Naive thymus-derived CD4-positive, alpha-beta T cell (primary cell): ENCODE measurements at places on chromosomes 1 and 21. TPM values are rescaled to one million over a fixed set of nuclear protein-coding genes. Genes with fewer than 3 reads are reported as not detected.

DNA sequence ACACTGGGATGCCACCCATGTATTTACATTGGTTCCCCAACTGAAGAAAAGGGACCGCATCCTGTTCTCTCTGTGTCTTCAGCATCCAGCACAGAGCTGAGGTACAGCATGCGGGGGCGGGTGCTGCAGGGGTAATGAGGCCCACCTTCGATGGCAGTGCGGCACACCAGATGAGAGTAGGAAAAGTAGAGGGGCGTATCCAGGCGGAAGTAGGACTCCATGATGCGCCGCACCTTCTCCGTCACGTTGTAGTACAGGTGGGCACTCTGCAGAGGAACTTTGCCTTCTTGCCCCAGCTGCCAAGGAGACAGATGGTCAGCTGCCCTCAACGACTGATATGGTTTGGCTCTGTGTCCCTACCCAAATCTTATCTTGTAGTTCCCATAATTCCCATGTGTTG lies 10.0 kb upstream of the CLDN19 start:
- no peaks in the 10 kb centered on the region for H3K36me3 ChIP-seq
- H3K27me3 ChIP-seq: no peaks in the 10 kb centered on the region
- H3K4me1 ChIP-seq: no peaks in the 10 kb centered on the region
- no peak overlapping the region for H3K4me3 ChIP-seq
- no peak for DNase-seq
- no peak overlapping the region for H3K27ac ChIP-seq

OPTC gene
- not detected for total RNA-seq

TENT5C gene
- 37.9 TPM for total RNA-seq

DNA sequence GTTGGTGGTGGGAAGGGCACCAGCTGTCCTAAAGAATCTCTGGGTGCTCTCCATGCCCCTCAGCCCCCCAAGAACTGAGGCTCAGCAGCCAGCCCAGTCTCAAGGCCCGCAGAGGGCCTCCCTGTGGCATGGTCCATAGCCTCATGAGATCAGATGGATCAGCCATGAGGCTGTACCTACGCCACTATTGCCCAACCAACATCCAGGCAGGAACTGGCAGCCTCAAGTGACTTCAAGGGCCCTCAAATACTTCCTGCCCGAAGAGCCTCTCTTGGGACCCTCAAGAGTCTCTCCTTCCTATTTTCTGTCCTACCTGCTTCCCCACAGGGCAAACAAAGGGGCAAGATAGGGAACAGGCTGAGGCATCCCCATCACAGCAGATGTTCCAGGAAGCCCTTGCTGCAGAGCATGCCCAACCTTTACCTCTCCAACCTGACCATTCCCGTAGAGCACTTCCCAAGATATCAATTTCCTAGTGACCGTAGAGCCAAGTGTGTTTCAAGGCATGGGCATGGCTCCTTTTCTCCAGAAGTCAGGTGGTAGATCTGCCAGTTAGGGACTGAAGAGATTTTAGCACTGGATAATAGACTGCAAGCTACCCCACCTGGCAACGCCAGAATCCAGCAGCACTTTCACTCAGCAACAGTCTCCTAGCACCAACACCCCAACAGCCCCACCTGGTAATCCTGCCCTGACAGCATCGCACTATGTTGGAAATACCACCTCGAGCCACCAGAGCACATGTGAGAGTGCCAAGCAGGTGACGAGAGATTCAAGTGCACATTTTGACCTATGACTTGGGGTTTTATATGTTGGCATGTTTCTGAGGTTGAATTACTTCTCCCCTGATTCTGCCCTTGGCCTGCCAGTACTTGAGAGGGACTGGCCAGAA lies 13.7 kb upstream of the MFSD2A start:
- H3K27ac ChIP-seq: no peak overlapping the region
- H3K27me3 ChIP-seq: no peaks in the 10 kb centered on the region
- no peaks in the 10 kb centered on the region for H3K4me1 ChIP-seq

RXFP4 gene
- total RNA-seq: not detected

C1orf87 gene
- total RNA-seq: not detected

DNA sequence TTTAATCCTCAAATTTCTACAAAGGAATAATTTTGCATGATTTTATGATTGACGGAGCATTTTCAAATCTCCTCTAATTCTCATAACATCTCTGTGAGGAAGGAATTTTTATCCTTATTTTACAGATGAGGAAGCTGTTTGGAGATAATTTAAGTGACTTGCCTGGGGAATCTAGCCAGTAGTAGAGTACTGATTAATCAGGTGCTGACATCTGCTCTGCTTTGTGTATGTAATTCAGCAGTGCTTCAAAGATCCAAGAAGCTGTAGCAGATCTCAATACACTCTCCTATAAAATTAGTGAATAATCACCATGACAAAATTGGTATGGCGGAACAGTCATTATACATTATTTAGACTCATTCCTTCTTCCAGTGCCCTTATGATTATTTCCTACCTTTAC lies 46.0 kb downstream of the DPH5 start:
- H3K27ac ChIP-seq: no peak overlapping the region
- H3K27me3 ChIP-seq: no peaks in the 10 kb centered on the region
- H3K4me1 ChIP-seq: no peaks in the 10 kb centered on the region
- H3K36me3 ChIP-seq: peaks cover 21% of the 10 kb centered on the region
- no peak overlapping the region for H3K4me3 ChIP-seq

DNA sequence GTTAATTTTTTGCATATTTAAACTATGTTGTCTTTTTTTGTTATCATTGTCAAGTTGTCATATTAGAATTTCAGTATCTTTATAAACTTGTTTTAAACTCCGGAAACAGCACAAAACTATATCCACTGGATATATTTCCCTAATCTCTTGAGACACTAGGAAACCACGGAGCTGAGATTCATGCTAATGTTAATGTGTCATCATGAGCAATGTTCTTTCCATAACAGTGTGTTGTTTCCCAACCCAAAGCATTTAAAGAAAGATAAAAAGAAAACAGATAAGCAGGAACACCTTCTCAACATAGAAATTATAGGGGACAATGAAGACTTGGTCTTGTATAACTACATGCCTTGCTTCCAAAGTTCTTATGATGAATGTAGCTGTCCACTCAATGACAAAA lies 626.2 kb upstream of the TMPRSS15 start:
- no peaks in the 10 kb centered on the region for H3K36me3 ChIP-seq
- H3K27me3 ChIP-seq: no peaks in the 10 kb centered on the region
- DNase-seq: no peak
- no peak overlapping the region for H3K4me3 ChIP-seq

DNA sequence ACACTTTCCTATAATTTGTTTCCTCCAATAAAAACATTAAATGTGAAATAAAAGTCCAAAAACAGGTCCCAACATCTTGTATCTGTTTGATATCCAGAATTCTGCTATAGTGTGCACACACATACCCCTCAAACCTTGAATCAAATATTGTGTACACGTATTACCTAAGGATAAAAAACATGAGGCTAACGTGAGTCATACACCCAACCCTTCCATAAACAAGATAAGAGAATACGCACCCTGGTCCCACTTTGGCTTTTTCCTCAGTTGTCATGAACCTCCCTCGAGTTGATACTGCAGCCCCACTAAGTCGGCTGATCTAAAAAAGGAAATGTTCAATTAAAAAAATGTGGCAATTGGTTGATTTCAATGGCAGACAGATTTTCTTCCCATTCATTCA lies 5.2 kb downstream of the KHDC4 start:
- DNase-seq: no peak
- peaks cover 38% of the 10 kb centered on the region for H3K4me1 ChIP-seq
- H3K27me3 ChIP-seq: no peaks in the 10 kb centered on the region
- no peak overlapping the region for H3K4me3 ChIP-seq
- peaks cover 39% of the 10 kb centered on the region for H3K36me3 ChIP-seq
- no peak overlapping the region for H3K27ac ChIP-seq

DNA sequence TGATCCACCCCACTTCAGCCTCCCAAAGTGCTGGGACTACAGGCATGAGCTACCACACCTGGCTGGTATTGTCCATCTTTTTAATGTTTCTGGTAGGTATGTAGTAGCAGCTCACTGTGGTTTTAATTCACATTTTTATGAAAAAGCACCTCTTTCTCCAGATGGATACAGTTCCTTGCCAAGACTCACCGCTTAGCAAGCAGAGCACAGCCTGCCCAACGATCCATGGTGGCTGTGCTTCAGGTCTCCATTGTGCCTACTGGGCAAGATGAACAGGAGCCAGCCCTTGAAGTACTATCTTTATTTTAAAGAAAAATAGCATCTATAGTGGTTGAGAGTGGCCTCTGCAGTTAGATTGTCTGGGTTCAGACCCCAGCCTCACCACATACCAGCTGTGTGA lies 37.6 kb upstream of the GRHL3 start:
- no peak for DNase-seq
- H3K27ac ChIP-seq: no peak overlapping the region
- H3K4me1 ChIP-seq: no peaks in the 10 kb centered on the region
- H3K27me3 ChIP-seq: no peaks in the 10 kb centered on the region

- no peaks in the 10 kb centered on the region for H3K27me3 ChIP-seq
- H3K27ac ChIP-seq: no peak overlapping the region
- H3K4me1 ChIP-seq: no peaks in the 10 kb centered on the region
- DNase-seq: no peak
- H3K4me3 ChIP-seq: no peak overlapping the region
- H3K36me3 ChIP-seq: no peaks in the 10 kb centered on the region
Observed at GRCh38 chr1:170592591-170593111, 60.7 kb downstream of the GORAB start.

DNA sequence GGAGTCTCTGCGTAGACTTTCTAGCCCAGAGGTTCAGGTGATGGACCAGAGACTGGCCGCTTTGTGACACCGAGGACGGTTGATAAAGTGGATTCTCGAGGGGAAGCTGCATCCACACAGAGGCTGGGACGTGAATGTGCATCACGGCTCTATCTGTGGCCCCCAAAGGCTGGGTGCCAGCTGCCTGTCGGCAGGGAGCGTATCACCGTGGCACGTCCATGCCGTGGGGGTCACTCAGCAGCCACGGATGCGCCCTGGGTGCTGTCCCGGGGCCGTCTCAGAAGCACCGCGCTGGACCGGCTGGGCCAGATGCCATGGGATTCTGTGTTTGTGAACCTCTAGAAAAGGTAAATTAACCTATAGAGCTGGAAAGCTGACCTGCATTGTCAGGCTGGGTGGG lies 57.2 kb upstream of the TRAPPC10 start:
- H3K4me1 ChIP-seq: no peaks in the 10 kb centered on the region
- DNase-seq: no peak
- no peak overlapping the region for H3K27ac ChIP-seq
- H3K36me3 ChIP-seq: peaks cover 20% of the 10 kb centered on the region
- H3K4me3 ChIP-seq: no peak overlapping the region

CFHR1 gene
- not detected for total RNA-seq

DNA sequence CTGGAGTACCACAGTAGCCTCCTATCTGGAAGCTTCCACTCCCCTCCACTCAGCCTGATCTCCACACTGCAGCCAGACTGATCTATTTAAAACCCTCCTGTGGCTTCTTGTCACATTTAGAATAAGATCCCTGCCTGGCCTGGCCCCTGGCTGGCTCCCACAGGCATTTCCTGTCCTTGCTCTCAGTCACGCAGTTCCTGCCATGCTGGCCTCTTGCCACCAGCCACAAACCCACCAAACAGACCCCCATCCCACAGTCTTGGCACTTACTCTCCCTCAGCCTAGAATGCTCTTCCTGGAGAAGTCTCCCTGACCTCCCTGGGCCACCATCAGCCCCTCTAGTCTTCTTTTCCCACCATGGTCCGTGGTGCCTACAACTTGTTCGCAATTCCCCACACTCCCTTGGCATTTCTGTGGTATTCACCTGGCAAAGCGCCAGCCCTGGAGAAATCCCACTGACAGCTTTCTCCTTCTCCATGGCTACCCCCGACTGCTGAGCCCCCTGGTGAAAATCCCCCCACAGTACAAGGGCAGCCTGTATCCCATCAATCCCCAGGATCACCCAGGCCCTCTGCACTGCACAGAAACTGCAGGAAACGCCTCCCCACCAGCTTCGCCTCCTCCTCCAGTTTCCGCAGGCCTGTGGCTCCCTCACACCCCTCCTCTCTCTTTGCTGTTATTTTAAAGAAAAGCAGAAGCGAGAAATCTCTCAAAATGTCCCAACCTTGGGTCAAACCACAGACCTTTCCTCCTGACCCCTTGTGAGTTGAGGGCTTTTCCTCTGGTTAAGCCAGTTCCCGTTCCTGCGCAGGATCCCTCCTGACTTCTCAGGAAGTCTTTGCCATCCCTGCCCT lies 94.5 kb downstream of the SYT2 start:
- no peaks in the 10 kb centered on the region for H3K27me3 ChIP-seq
- no peak overlapping the region for H3K4me3 ChIP-seq
- H3K36me3 ChIP-seq: no peaks in the 10 kb centered on the region
- H3K27ac ChIP-seq: no peak overlapping the region

DNA sequence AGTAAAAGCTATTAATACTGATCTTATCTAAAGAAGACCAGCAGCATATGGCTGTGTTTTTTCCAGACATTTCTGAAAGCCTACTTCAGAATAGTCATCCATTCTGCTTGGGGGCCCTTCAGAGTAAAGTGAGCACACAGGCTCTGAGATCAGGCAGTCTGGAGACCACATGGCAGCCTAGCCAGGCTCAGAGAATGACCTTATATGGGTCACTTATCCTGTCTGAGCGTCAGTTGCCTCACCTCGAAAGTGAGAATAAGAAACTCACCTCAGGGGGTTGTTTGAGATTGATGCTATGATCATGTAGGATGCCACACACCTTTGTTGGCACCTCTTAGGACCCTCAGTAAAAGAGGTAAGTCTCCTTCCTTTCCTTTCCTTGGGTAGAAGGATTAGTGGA lies 270.4 kb downstream of the GRIK1 start:
- no peak for DNase-seq
- H3K4me1 ChIP-seq: no peaks in the 10 kb centered on the region
- H3K27ac ChIP-seq: no peak overlapping the region
- H3K27me3 ChIP-seq: no peaks in the 10 kb centered on the region
- H3K36me3 ChIP-seq: no peaks in the 10 kb centered on the region
- no peak overlapping the region for H3K4me3 ChIP-seq
